Lung (tissue), 17 donors: ENCODE measurements at places on chromosomes 11 and 22. TPM values are rescaled to one million over a fixed set of nuclear protein-coding genes. Genes with fewer than 3 reads are reported as not detected.

DNA sequence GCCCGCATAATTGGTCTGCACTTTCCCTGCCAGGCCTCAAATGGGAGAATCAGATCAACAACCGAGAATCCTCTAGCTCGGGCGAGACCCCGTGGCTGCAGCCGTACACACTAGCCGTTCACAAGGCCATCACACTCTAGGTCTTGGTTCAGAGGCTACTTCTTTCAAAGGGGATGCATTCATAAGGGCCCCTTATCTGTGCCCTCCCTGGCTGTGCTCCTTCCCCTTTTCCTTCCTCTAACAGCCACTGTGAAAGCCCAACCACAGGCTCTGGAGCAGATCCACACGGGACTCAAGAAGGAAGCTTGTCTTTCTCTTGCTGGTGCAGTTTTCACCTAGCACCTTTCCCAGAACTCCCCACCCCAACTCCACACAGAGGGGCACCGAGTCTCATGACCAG, 24.5 kb downstream of the SMIM38 start:
- DNase-seq: no peak

- DNase-seq: no peak
These were observed 60.8 kb downstream of the FBLN1 start for GRCh38 chr22:45563362-45564040.

DNA sequence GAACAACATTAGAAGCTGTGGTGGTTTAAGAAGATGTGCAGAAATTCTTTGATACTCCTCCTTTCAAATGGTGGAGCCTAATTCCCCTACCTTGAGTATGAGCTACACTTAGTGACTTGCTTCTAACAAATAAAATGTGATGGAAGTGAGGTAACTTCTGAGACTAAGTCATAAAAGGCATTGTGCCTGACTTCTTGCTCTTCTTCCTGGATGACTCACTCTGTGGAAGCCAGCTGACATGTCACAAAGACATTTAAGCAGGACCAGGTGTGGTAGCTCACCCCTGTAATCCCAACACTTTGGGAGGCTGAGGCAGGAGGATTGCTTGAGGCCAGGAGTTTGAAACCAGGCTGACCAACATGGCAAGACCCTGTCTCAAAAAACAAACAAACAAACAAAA, 3.9 kb upstream of the PLA2G3 start:
- DNase-seq: no peak

The SYNGR1 gene
- 4.9 TPM for total RNA-seq

The OSM gene
- total RNA-seq: 1.8 TPM

The LRRC4C gene
- total RNA-seq: 0.40 TPM
